ENCODE measurements at places on chromosomes 3 and 15. TPM values are rescaled to one million over a fixed set of nuclear protein-coding genes. Genes with fewer than 3 reads are reported as not detected.

The LIPC gene
- total RNA-seq: not detected

DNA sequence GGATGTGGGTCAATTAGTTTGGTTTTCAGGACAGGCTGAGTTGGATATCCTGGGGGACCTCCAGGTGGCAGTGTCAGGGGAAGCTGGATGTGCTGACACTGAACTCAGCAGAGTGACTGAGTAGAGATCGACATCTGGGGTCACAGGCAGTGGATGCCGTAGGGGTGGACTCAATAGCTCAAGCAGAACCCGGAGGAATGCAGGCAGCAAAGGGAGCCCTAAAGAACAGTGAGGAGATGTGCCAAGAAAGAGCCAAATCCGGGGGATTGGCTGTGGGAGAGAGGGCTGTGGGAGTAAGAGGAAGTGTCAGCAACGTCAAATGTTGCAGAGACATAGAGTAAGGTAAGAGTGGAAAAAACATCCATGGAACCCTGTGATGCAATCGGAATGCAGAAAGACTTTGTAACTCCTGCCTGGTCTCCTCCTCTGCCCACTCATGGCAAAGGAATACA, 11.6 kb downstream of the CCR5AS start:
- no peaks in the 10 kb centered on the region for H3K4me1 ChIP-seq
- H3K36me3 ChIP-seq: no peaks in the 10 kb centered on the region
- H3K4me3 ChIP-seq: no peak overlapping the region
- no peak overlapping the region for H3K27ac ChIP-seq
- no peak for DNase-seq

DNA sequence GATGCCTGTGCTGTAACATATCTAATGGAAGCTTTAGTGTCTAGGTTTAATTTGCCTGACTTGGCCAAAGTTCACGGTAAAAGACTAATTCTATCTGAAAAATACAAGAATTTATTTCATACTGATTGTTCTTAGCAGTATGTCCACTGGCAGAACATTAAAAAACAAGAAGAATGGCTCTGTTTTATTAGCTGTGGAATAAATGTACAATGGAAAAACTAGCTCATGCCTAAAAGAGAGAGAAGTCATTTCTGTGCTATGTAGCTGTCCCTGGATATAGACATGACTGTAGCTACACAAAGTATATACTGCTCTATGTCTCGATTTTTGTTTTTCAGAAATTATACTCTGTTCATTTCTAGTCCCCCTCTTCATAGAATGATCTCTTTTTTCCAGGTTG, 13.9 kb upstream of the VGLL3 start:
- no peaks in the 10 kb centered on the region for H3K36me3 ChIP-seq
- H3K27ac ChIP-seq: no peak overlapping the region
- no peak overlapping the region for H3K4me3 ChIP-seq
- DNase-seq: no peak
- no peaks in the 10 kb centered on the region for H3K4me1 ChIP-seq
- H3K27me3 ChIP-seq: no peaks in the 10 kb centered on the region

The SNTN gene
- not detected for total RNA-seq

DNA sequence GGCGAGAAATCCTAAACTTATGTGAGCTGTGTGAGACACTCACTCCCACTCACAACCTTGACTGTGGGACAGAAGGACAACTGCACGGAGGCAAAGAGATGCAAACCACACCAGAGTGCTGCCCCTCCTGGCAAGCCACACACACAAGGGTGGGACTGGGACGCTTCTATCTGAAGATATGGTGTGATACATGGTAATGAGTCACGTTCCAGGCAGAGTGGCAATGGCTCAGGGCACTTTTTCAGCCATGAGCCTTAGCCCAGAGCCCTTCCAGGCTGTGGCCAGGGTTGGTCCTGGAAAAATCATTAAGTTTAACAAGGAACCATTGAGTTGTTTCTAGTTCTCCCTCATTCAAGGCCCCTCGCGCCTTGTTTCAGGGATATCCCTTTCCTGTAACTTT, 56.1 kb downstream of the WNT5A start:
- peaks cover 18% of the 10 kb centered on the region for H3K27me3 ChIP-seq
- H3K36me3 ChIP-seq: no peaks in the 10 kb centered on the region
- no peak for DNase-seq
- no peaks in the 10 kb centered on the region for H3K4me1 ChIP-seq
- no peak overlapping the region for H3K4me3 ChIP-seq
- H3K27ac ChIP-seq: no peak overlapping the region

GRCh38 chr15:70355275-70355795, 257.6 kb upstream of the TLE3 start:
- peaks cover 22% of the 10 kb centered on the region for H3K27me3 ChIP-seq
- no peaks in the 10 kb centered on the region for H3K4me1 ChIP-seq
- no peaks in the 10 kb centered on the region for H3K36me3 ChIP-seq
- no peak overlapping the region for H3K27ac ChIP-seq
- no peak for DNase-seq

DNA sequence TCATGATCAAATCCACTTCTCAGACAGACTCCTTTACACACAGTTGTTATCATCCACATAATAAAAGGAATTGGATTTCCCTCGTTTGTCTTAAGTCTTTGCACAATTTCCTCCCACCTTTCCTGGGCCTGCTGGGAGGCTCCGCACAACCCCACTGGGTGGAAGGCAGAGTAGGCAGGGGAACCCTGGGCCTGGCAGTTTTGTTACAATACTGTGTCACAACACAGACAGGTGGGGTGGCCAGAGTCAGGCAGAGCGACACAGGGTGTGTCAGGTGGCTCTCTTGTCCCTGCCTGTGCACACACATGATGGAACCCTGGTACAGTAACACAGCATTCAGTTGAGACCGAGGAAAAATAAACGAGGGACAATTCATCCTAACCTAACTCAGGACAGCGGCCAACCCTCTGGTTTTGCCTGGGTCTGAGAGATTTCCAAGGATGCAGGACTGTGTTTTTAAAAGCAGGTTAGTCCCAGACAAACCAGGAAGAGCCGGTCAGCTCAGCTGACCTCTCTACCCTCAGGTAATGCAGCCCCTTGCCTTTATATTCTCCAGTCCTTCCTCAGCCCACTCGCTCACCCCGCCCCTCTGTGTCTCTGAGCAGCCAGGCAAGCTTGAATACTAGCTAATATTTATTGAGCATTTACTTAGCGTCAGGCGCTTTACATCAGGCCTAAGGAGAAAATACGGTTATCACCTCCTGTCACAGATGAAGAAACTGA, 8.8 kb upstream of the FAM174B start:
- peaks cover 36% of the 10 kb centered on the region for H3K4me1 ChIP-seq
- H3K4me3 ChIP-seq: no peak overlapping the region
- H3K36me3 ChIP-seq: no peaks in the 10 kb centered on the region
- H3K27ac ChIP-seq: no peak overlapping the region
- no peak for DNase-seq

The DNAH12 gene
- total RNA-seq: 0.05 TPM

DNA sequence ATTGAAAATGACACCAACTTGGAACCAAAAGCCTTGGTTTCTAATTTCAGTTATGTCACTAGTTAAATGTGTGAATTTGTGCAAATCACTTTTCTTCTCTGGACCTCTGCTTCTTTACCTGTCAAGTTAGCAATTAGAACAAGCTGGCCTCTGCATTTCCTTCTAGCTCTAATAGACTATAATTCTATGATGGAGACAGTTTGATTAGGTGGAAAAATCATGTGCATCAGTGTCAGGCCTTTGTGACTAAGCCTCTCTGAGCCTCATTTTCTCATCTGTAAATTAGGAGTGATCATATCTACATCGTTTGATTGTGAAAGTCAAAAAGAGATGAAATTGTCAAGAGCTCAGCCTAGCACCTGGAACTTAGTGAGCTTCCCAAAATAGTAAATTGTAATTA, 712.9 kb downstream of the MECOM start:
- no peaks in the 10 kb centered on the region for H3K36me3 ChIP-seq
- no peak overlapping the region for H3K27ac ChIP-seq
- H3K4me1 ChIP-seq: no peaks in the 10 kb centered on the region
- no peak overlapping the region for H3K4me3 ChIP-seq
- H3K27me3 ChIP-seq: no peaks in the 10 kb centered on the region
- no peak for DNase-seq

DNA sequence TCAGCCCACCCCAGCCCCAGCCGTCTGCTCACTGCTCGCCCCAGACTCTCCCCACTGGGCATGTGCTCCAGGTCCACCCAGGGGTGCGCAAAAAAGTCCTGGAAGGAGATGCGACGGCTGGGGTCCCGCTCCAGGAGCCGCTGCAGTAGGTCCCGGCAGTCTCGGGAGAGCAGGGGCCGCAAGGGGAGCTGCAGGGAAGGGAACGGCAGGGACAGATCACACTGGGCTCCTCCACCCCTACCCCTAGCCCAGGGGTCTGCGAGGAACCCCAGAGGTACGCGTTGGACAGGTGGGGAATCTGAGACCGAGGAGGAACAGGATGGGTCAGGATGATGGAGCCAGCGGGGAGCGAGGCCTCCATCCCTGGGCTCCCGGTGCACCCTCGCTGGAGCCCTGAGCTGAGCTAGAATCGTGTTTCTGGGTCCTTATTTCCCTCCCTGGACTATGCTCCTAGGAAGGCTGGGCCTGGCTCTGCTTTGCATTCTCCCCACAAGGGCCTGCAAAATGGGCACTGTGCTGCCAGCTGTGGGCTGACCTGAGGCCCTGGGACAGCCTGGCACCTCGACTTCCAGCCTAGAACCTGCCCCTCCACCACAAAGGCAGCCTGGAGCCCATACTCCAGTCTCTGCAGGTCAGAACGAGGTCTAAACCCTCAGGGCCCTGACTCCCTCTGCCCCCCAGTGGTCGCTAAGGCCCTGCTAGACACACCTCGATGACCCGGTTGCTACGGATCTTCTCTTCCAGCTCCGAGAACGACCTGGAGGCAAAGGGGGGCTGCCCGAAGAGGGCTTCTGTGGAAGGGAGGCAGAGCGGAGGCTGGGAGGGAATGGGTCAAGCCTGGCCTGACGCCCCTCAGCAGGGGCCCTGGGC, 3.2 kb downstream of the ULK3 start:
- no peak overlapping the region for H3K4me3 ChIP-seq
- H3K27me3 ChIP-seq: no peaks in the 10 kb centered on the region
- DNase-seq: no peak
- H3K4me1 ChIP-seq: peaks cover 5% of the 10 kb centered on the region
- H3K27ac ChIP-seq: no peak overlapping the region

The EXD1 gene
- not detected for total RNA-seq

DNA sequence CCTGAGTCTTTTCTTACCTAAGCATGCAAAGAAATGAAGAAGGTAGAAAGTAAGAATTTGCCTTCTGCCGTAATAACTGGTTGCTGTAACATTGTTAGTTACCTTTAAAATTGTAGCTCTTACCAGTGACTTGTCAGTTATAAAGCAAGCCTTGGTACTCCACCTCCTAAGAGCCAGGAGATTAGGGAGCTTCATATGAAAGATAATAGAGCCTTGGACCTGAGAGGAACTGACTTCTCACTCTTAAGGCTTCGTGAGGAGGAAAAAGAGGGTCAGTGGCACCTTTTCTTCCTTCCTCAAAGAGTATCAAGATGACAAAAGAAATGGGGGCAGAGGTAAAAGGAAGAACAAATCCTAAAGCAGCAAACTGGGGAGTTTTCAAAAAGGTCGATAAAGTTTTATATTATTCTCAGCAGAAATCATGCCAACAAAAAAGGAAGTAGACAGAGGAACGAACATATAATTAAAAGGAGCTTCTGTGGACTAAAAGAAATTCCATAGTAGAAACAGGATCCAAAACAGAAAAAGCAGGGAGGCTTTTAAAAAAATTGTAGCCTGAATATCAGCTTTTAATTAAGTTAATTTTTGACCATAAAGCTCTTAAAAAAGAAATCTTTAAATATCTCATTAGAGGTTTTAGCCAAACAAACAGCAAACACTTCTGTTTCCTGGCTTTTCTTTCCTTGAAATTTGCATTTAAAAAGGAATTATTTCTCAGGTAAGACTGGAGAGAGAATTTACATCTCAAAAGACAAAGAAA, 847.1 kb upstream of the ALCAM start:
- H3K4me1 ChIP-seq: no peaks in the 10 kb centered on the region
- no peak overlapping the region for H3K27ac ChIP-seq
- DNase-seq: no peak

The KBTBD12 gene
- 38.1 TPM for total RNA-seq

DNA sequence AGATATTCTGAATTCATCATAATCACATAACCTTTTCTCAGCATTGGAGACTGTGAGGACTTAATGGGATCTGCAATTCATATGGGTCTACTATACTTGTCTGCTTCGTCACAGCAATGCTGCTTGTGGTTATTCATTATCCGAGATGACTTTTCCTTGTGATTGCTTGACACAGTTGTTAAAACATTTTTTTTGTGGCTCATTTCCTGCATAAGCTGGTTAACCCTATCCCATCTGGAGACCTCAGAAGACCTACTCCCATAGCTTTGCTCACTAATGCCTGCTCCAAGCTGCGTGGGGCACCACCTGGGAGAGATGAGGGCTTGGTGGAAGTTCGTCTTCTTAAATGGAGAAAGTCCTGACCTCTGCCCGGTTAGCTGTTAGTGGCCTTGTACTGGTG, 360.8 kb downstream of the CHST2 start:
- no peaks in the 10 kb centered on the region for H3K36me3 ChIP-seq
- no peaks in the 10 kb centered on the region for H3K4me1 ChIP-seq
- DNase-seq: no peak
- H3K4me3 ChIP-seq: no peak overlapping the region
- no peaks in the 10 kb centered on the region for H3K27me3 ChIP-seq

The CPB1 gene
- total RNA-seq: 1.7 TPM

DNA sequence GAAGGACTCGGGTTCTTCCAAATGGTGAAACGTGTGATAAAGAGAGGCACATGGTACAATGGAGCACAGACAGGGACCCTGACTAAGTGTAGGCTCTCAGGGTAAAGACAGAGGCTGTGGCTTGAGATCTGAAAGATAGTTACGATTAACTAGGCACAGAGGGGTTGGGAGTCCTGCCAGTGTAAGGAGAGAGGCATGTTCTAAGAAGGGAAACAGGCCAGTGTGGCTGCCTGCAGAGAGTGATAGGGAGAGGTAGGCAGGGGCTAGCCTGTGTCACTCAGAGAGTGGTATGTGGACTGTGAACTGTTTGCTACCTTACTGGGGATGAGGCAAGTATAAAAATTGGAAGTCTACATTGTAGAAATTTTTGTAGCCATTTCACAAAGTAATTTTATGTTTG, 109.5 kb downstream of the PEX5L start:
- no peaks in the 10 kb centered on the region for H3K27me3 ChIP-seq
- no peak for DNase-seq
- no peaks in the 10 kb centered on the region for H3K36me3 ChIP-seq
- H3K4me3 ChIP-seq: no peak overlapping the region

DNA sequence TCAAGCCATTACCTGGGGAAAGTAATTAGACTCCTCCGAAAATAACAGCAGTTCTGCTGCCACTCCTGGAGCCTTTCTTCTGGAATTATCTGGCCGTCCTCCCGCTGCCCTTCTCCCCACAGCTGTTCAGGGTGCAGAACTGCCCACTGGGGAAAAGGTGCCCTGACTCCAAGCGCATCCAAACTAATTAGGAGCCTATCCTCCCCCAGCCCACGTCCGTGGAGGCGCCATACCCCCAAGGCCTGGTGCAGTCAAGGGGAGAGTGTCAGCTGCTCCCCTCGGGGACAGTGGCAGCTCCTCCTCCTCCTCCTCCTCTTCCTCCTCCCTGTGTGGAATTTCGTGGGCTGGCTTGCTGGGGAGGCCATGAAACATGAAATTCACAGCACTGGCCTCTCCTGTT, 177.2 kb downstream of the XXYLT1 start:
- no peaks in the 10 kb centered on the region for H3K27me3 ChIP-seq
- H3K4me3 ChIP-seq: no peak overlapping the region
- H3K27ac ChIP-seq: no peak overlapping the region
- peak; percentile 2 for DNase-seq
